Left ventricle myocardium inferior (tissue), 1 donor: ENCODE measurements at places on chromosomes 4 and X. TPM values are rescaled to one million over a fixed set of nuclear protein-coding genes. Genes with fewer than 3 reads are reported as not detected.

GRCh38 chrX:130543603-130544325 lies 142.0 kb downstream of the RBMX2 start:
- H3K4me1 ChIP-seq: no peaks in the 10 kb centered on the region
- no peaks in the 10 kb centered on the region for H3K36me3 ChIP-seq
- H3K27ac ChIP-seq: no peak overlapping the region

The RBM3 gene
- total RNA-seq: 121 TPM

The EBP gene
- 48.9 TPM for total RNA-seq

DNA sequence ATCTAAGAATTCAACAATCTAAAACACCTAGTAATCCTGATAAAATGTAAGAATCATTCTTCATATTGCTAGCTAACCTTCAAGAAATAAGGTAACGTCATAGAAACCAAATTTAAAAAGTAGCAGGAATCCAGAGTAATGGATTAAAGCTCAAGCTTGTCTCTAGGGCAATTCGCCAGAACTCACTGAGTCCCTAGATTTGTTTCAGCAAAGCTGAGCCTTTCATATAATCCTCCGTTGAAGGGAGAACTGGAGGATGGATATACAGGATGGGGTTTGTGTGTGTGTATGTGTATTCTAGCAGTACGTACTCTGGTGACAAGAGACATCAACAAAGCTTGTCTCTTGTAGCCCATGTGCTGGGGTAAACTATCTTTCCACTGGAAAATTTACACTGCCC lies 2173.5 kb upstream of the AGA start:
- H3K4me3 ChIP-seq: no peak overlapping the region
- no peaks in the 10 kb centered on the region for H3K4me1 ChIP-seq
- H3K27ac ChIP-seq: no peak overlapping the region
- no peaks in the 10 kb centered on the region for H3K36me3 ChIP-seq
- no peaks in the 10 kb centered on the region for H3K27me3 ChIP-seq

GRCh38 chr4:11098461-11098860 lies 330.2 kb downstream of the HS3ST1 start:
- H3K4me1 ChIP-seq: no peaks in the 10 kb centered on the region
- H3K27me3 ChIP-seq: no peaks in the 10 kb centered on the region
- DNase-seq: no peak
- no peak overlapping the region for H3K27ac ChIP-seq
- no peak overlapping the region for H3K4me3 ChIP-seq
- H3K36me3 ChIP-seq: no peaks in the 10 kb centered on the region

The INTU gene
- 5.2 TPM for total RNA-seq

The XAGE1A gene
- total RNA-seq: not detected

DNA sequence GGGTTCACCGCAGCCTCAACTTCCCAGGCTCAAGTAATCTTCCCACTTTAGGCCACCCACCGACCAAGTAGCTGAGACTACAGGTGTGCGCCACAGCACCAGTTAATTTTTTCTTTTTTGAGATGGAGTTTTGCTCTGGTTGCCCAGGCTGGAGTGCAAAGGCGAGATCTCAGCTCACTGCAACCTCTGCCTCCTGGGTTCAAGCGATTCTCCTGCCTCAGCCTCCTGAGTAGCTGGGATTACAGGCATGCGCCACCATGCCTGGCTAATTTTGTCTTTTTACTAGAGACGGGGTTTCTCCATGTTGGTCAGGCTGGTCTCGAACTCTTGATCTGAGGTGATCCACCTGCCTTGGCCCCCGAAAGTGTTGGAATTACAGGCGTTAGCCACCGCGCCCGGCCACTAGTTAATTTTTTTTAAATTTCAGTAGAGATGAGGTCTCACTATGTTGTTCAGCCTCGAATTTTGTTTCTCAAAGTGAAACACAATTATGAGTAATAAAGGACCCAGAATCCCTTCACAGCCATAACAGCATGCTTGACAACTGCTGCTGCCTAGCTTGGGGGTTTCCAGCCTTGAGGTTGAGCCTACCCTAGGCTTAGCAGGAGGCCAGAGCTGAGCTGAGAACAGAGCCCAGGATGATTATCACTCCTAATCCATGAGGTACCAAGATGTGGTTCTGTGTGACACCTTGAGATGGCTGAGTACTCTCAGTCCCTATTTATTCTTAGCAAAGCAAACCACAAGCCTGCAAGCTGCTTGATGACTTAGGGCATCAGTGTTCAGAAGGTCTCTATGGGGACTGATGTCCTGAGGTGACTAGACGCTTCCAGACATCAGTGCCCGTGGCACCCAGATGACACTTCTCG lies 41.6 kb upstream of the NKRF start:
- no peaks in the 10 kb centered on the region for H3K4me1 ChIP-seq
- no peak overlapping the region for H3K27ac ChIP-seq
- H3K36me3 ChIP-seq: no peaks in the 10 kb centered on the region
- no peak overlapping the region for H3K4me3 ChIP-seq
- H3K27me3 ChIP-seq: no peaks in the 10 kb centered on the region

The TCEAL7 gene
- total RNA-seq: 2.6 TPM

The CT45A2 gene
- total RNA-seq: not detected

The DIAPH2 gene
- total RNA-seq: 9.3 TPM

DNA sequence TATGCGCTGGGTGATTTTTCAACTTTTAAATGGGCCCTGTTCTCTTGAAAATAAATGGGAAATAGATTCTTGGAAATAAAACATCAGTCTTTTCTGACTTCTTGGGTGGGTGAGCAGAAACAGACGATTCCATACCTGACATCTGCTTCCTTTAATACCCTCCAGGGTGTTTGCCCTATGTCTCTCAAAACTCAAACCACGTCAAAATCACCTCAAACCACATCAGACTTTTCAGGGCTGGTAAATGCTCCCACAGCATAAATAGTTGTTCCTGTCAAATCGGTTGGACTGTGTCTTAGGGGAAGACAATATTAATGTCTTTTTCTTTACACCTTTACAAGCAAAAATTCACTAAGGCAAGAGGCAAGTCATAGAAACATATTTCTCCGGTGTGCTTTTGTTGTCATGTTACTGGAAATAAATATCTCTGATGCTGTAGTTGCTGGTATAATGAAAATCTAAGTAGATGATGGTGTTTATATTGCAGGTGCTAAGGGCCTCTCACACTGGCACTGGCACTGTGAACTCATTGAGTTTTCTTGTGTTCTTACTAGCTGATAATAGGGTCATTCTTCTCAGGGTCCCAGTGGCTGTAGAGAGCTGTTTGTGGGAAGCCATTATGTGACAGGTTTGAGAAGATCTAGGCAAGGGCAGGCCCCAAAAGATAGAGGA lies 380.4 kb downstream of the RAPGEF2 start:
- H3K27me3 ChIP-seq: peaks cover 37% of the 10 kb centered on the region
- H3K36me3 ChIP-seq: no peaks in the 10 kb centered on the region
- no peak for DNase-seq
- H3K27ac ChIP-seq: no peak overlapping the region

The PDCL2 gene
- not detected for total RNA-seq

DNA sequence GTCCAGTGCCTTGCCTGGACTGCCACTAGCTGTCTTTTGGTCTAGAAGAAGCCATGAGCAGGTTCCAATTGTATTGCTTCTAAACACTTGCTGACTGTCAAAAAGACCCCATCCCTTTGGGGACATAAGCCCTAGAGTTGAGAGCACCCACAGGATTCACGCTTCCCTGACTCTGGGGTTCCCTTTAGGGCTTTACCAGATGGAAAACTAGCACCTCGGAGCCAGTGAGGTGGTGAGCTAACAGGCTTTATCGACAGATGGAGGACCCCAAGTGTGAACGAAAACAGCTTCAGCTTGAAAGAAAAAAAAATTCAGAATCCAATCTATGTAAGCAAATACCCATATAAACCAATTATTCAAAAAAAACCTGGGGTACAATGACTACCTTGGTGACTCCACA lies 90.8 kb downstream of the NAA11 start:
- H3K4me1 ChIP-seq: no peaks in the 10 kb centered on the region
- no peaks in the 10 kb centered on the region for H3K27me3 ChIP-seq
- no peak for DNase-seq
- H3K27ac ChIP-seq: no peak overlapping the region
- H3K4me3 ChIP-seq: no peak overlapping the region

DNA sequence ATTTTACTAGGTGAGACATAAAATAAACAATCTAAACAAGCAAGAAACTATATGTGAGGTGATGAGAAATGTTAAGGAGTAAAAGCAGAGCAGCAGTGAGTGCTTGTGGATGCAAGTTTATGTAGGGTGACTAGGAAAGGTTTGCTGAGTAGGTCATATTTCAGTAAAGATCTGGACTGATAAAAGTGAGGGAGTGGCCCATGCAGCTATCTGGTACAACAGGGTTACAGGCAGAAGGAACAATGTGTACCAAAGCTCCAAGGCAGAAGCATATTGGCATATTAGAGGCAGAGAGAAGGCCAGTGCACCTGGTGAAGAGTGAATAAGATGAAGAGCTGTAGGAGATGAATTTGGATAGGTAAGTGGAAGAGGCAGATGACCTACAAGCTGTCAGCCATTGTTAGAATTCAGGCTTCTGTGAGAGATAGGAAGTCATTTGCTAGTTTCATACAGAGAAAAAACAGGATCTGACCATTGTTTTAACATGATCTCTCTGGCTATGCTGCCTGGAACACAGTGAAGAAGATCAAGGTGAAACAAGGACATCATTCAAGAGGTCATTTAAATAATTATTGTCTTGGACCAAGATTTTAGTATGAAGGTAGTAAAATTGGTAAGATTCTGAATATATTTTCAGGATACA lies 274.6 kb downstream of the ANKRD50 start:
- peak overlapping the region; percentile 21 for H3K27ac ChIP-seq
- no peak for DNase-seq
- no peaks in the 10 kb centered on the region for H3K36me3 ChIP-seq
- H3K4me1 ChIP-seq: peaks cover 5% of the 10 kb centered on the region
- no peaks in the 10 kb centered on the region for H3K27me3 ChIP-seq

The UGT8 gene
- not detected for total RNA-seq

GRCh38 chr4:157889788-157890187 lies 283.0 kb downstream of the GASK1B start:
- H3K4me3 ChIP-seq: no peak overlapping the region
- DNase-seq: no peak
- H3K36me3 ChIP-seq: no peaks in the 10 kb centered on the region
- no peak overlapping the region for H3K27ac ChIP-seq
- H3K27me3 ChIP-seq: no peaks in the 10 kb centered on the region
